ENCODE measurements at places on chromosomes 7 and 10. TPM values are rescaled to one million over a fixed set of nuclear protein-coding genes. Genes with fewer than 3 reads are reported as not detected.

DNA sequence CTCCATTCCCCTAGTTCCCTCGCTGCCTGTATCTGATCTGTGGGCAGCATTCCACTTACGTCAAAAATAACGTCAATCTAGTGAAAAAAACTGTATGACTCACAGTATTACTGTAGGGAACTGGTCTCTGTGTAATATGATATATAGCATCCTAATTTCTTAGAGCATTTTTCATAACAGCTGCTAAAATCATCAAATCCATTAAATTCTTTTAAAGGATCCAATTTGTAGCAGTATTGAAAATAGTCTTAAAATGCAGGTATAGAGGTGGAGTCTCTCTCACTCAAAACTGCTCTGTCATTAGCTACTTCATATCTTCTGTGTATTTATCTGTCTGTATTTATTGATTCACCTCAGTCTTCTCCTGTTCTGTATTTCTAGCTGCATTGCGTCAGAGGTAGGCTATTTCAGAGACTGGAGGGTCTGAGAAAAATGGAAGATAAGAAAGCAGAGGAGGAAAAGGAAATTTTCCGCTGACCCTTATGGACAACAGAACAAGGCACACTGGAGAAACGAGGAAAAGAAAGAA is 59.9 kb downstream of the PON1 start:
- no peak for DNase-seq
- no peaks in the 10 kb centered on the region for H3K27me3 ChIP-seq
- no peaks in the 10 kb centered on the region for H3K4me1 ChIP-seq

PRPS1L1 gene
- polyA plus RNA-seq: not detected

GOLGA7B gene
- 3.6 TPM for polyA plus RNA-seq

GRCh38 chr10:101285519-101286070 is 56.3 kb upstream of the LBX1 start:
- H3K27me3 ChIP-seq: peaks cover 74% of the 10 kb centered on the region
- H3K4me3 ChIP-seq: no peak overlapping the region
- no peaks in the 10 kb centered on the region for H3K36me3 ChIP-seq
- DNase-seq: no peak

GRCh38 chr7:71613313-71613712 is 481.4 kb downstream of the GALNT17 start:
- DNase-seq: no peak
- no peak overlapping the region for H3K4me3 ChIP-seq
- no peaks in the 10 kb centered on the region for H3K36me3 ChIP-seq
- no peaks in the 10 kb centered on the region for H3K4me1 ChIP-seq
- no peaks in the 10 kb centered on the region for H3K27me3 ChIP-seq

GRCh38 chr7:92834507-92835260 is 1.7 kb downstream of the CDK6 start:
- H3K27ac ChIP-seq: peak overlapping the region; percentile 91
- peak overlapping the region; percentile 88 for H3K4me3 ChIP-seq
- peaks cover 23% of the 10 kb centered on the region for H3K36me3 ChIP-seq
- H3K27me3 ChIP-seq: no peaks in the 10 kb centered on the region
- no peak for DNase-seq
- peaks cover 38% of the 10 kb centered on the region for H3K4me1 ChIP-seq

PARD3 gene
- 58.0 TPM for polyA plus RNA-seq

KCNH2 gene
- polyA plus RNA-seq: not detected

DNA sequence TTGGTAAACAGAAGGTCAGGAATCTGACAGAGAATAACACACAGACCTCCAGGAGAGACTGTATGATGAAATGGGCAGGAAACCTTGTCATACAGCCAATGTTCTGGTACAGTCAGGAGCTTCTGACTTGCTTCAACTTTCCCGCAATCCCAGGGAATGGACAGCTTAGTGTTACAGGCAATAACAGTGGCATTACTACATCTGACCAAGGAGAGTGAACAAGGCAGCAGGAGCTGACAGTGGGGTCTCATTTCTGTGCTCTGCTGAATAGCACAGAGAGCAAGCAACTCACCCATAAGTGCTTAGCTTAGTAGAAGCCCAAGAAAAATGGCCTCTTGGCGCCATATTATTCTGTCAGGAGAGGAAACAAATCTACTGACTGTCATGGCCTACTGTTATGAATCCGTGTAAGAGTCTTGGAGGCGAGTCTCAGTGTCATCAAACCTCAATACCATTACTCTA is 186.2 kb upstream of the MTPN start:
- no peak for DNase-seq
- H3K4me3 ChIP-seq: no peak overlapping the region
- no peaks in the 10 kb centered on the region for H3K4me1 ChIP-seq
- H3K36me3 ChIP-seq: no peaks in the 10 kb centered on the region
- no peaks in the 10 kb centered on the region for H3K27me3 ChIP-seq

DNA sequence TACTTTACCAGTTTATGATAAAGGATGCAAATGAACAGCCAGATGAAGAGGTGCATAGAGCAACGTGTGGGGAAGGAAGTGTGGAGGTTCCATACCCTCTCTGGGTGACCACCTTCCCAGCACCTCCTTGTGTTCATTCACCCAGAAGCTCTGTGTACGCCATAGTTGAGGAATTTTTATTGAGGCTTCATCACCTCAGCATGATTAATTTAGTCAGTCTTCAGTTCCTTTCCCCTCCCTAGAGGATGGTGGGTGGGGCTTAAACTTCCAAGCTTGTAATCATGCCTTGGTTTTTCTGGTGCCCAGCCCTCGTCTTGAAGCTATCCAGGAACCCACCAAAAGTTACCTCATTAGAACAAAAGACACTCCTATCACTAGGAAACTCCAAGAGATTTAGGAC is 162.7 kb downstream of the PLCE1 start:
- no peaks in the 10 kb centered on the region for H3K27me3 ChIP-seq
- DNase-seq: no peak
- H3K4me1 ChIP-seq: no peaks in the 10 kb centered on the region
- no peak overlapping the region for H3K27ac ChIP-seq
- H3K4me3 ChIP-seq: no peak overlapping the region
- no peaks in the 10 kb centered on the region for H3K36me3 ChIP-seq

GRCh38 chr7:155869784-155870076 is 57.5 kb upstream of the SHH start:
- H3K4me3 ChIP-seq: no peak overlapping the region
- H3K4me1 ChIP-seq: no peaks in the 10 kb centered on the region
- H3K36me3 ChIP-seq: no peaks in the 10 kb centered on the region
- DNase-seq: no peak
- no peak overlapping the region for H3K27ac ChIP-seq

DNA sequence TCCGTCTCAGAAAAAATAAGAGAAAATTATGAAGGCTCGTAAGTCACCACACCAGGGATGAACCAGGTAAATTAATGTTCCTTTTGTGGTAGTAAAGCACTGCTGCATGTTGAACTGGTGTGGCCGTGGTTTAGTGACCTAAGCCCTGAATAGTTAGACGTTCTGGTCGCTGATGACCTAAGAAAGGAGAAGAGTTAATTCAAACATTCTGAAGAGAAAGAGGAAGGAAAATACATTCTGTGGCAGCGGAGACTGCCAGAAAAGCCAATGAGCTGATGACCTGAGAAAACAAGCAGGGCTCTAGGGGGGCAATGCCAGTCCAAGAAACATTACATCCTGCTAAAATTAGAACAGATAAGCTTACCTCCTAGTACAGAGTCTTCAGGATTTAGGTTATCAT is 17.5 kb downstream of the DNAJC9 start:
- no peaks in the 10 kb centered on the region for H3K4me1 ChIP-seq
- no peak for DNase-seq
- H3K27ac ChIP-seq: no peak overlapping the region
- H3K4me3 ChIP-seq: no peak overlapping the region

HGF gene
- not detected for polyA plus RNA-seq

MUC3A gene
- polyA plus RNA-seq: 1.2 TPM

GRCh38 chr7:95736635-95737034 is 35.7 kb upstream of the DYNC1I1 start:
- H3K27ac ChIP-seq: no peak overlapping the region
- no peaks in the 10 kb centered on the region for H3K27me3 ChIP-seq
- H3K36me3 ChIP-seq: no peaks in the 10 kb centered on the region
- no peak overlapping the region for H3K4me3 ChIP-seq
- no peak for DNase-seq
- no peaks in the 10 kb centered on the region for H3K4me1 ChIP-seq

- H3K27ac ChIP-seq: no peak within 1 kb of the TSS
- no peaks in the 10 kb centered on the region for H3K36me3 ChIP-seq
- no peaks in the 10 kb centered on the region for H3K27me3 ChIP-seq
- no peak for DNase-seq
- H3K4me3 ChIP-seq: no peak within 1 kb of the TSS
- H3K4me1 ChIP-seq: no peaks in the 10 kb centered on the region
These were observed at the start of gene TECTB for GRCh38 chr10:112283100-112283499. Gene TECTB, plus strand, starts transcription at chr10:112283400. Its CDS starts 335 bp downstream, at chr10:112283735.

GRIFIN gene
- polyA plus RNA-seq: not detected

GRCh38 chr7:21067216-21067615 is 280.5 kb upstream of the SP8 start:
- H3K27me3 ChIP-seq: no peaks in the 10 kb centered on the region
- no peak overlapping the region for H3K4me3 ChIP-seq
- no peak for DNase-seq
- H3K36me3 ChIP-seq: no peaks in the 10 kb centered on the region

HOXA9 gene
- 9.0 TPM for polyA plus RNA-seq

GRCh38 chr10:89810908-89811525 is 109.6 kb downstream of the KIF20B start:
- no peaks in the 10 kb centered on the region for H3K36me3 ChIP-seq
- H3K4me3 ChIP-seq: no peak overlapping the region
- no peak for DNase-seq
- H3K27me3 ChIP-seq: no peaks in the 10 kb centered on the region

- no peak overlapping the region for H3K27ac ChIP-seq
- no peak overlapping the region for H3K4me3 ChIP-seq
- H3K4me1 ChIP-seq: peaks cover 1% of the 10 kb centered on the region
- no peak for DNase-seq
- H3K36me3 ChIP-seq: no peaks in the 10 kb centered on the region
These were observed 70.6 kb upstream of the LEP start for GRCh38 chr7:128170461-128170860.

C7orf57 gene
- 0.22 TPM for polyA plus RNA-seq

GRCh38 chr10:16945593-16945992 is 128.4 kb upstream of the RSU1 start:
- H3K36me3 ChIP-seq: no peaks in the 10 kb centered on the region
- peaks cover 2% of the 10 kb centered on the region for H3K4me1 ChIP-seq
- DNase-seq: no peak
- H3K4me3 ChIP-seq: no peak overlapping the region
- H3K27ac ChIP-seq: no peak overlapping the region

ABCA13 gene
- 0.61 TPM for polyA plus RNA-seq

- H3K4me1 ChIP-seq: peaks cover 14% of the 10 kb centered on the region
- H3K36me3 ChIP-seq: no peaks in the 10 kb centered on the region
- DNase-seq: no peak
- H3K27me3 ChIP-seq: no peaks in the 10 kb centered on the region
- no peak overlapping the region for H3K4me3 ChIP-seq
- peak overlapping the region; percentile 16 for H3K27ac ChIP-seq
These were observed 62.5 kb upstream of the NAMPT start for GRCh38 chr7:106347229-106347833.

- H3K36me3 ChIP-seq: no peaks in the 10 kb centered on the region
- peaks cover 4% of the 10 kb centered on the region for H3K27me3 ChIP-seq
- H3K4me3 ChIP-seq: no peak overlapping the region
These were observed 4.1 kb upstream of the CDK14 start for GRCh38 chr7:90592033-90592432.

ZNF467 gene
- polyA plus RNA-seq: 0.93 TPM

DNA sequence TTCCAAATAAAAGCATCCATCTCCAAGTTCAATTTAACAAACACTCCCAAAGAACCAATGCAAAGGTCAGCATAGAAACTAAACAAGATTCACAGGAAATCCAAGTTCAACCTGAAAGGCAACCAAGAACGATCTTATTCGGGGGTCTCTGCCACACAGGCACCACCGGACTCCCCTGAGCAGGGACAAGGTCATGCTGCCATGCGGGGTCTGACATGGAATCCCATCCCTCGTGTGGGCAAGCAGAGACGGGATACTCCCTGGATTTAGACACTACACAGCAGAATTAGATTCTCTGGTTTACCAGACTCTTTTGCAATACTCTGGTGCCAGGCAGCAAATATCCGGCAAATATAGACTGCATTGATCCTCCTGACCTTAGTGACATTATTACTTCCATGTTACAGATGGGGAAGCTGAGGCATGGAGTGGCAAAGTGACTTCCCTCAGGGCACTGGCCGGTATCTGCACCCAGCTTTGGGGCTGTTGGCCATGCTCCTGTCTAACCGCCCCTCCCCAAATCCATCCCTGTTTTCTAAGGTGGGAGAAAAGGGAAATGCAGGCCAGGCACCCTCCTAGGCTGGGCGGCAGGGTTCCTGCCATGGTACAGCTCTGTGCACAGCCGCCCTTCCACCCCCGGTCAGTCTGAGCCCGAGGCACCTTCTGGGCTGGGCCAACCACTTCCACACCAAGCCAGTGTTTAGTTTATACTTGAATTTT is 111.8 kb downstream of the VIPR2 start:
- H3K36me3 ChIP-seq: no peaks in the 10 kb centered on the region
- no peaks in the 10 kb centered on the region for H3K4me1 ChIP-seq
- no peak for DNase-seq
- no peaks in the 10 kb centered on the region for H3K27me3 ChIP-seq
- H3K4me3 ChIP-seq: no peak overlapping the region

BAIAP2L1 gene
- polyA plus RNA-seq: 41.7 TPM

DNA sequence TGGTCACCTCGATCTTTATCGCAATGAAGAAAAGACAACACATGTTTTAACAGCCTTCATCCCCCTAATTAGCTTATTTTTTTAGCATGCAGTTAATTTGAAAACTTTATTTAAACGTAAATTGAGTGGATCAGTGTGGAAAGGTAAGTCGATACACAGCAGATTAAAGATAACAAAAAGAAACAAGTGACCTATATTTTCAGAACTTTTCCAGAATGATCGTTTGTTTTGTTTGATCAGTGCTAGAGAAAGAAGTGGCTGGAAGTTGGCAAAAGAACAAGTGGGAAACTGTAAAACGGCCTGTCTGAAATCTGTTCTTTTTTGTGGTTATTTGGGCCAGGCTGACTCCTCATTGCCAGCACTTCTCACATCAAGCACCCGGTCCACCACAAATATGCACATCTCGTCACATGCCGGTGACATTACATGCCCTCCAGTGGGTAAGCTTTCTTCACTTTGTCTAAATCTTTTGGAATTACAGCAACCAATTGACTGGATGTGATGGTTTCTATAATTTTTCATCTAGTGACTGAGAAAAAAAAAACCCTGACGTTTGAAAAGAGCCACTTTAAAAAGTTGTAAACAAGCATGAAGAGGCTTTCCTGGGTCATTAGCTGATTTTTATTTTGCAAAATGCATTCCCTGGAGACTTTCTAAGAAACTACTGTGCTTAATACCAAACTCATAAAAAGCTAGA is 33.2 kb downstream of the C7orf33 start:
- no peaks in the 10 kb centered on the region for H3K27me3 ChIP-seq
- no peaks in the 10 kb centered on the region for H3K4me1 ChIP-seq
- no peak for DNase-seq
- H3K27ac ChIP-seq: no peak overlapping the region
- H3K36me3 ChIP-seq: no peaks in the 10 kb centered on the region

DNA sequence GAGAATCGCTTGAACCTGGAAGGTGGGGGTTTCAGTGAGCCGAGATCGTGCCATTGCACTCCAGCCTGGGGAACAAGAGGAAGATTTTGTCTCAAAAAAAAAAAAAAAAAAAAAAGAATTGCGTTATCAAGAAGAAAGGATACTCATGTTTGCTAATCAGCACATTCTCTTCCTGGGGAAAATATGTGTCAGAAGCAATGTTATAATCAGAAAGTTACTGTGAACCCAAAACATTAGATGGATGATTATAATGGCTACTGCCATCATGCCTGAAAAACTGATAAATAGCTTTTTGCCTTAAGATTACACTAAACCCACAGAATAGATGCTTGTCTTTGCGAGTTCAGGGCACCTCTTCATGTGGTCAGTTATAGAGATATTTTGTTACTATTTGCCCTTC is 24.3 kb upstream of the GNAI1 start:
- no peak overlapping the region for H3K4me3 ChIP-seq
- no peaks in the 10 kb centered on the region for H3K27me3 ChIP-seq
- no peaks in the 10 kb centered on the region for H3K36me3 ChIP-seq
- no peaks in the 10 kb centered on the region for H3K4me1 ChIP-seq
- H3K27ac ChIP-seq: no peak overlapping the region
- no peak for DNase-seq

SEMA3D gene
- polyA plus RNA-seq: 2.8 TPM

All from keratinocyte (primary cell).